Mucosa of descending colon (tissue), 3 donors: ENCODE measurements at places on chromosomes 6 and 20. TPM values are rescaled to one million over a fixed set of nuclear protein-coding genes. Genes with fewer than 3 reads are reported as not detected.

GRCh38 chr6:128410584-128410983 is 109.8 kb downstream of the PTPRK start:
- peak; percentile 46 for DNase-seq

DNA sequence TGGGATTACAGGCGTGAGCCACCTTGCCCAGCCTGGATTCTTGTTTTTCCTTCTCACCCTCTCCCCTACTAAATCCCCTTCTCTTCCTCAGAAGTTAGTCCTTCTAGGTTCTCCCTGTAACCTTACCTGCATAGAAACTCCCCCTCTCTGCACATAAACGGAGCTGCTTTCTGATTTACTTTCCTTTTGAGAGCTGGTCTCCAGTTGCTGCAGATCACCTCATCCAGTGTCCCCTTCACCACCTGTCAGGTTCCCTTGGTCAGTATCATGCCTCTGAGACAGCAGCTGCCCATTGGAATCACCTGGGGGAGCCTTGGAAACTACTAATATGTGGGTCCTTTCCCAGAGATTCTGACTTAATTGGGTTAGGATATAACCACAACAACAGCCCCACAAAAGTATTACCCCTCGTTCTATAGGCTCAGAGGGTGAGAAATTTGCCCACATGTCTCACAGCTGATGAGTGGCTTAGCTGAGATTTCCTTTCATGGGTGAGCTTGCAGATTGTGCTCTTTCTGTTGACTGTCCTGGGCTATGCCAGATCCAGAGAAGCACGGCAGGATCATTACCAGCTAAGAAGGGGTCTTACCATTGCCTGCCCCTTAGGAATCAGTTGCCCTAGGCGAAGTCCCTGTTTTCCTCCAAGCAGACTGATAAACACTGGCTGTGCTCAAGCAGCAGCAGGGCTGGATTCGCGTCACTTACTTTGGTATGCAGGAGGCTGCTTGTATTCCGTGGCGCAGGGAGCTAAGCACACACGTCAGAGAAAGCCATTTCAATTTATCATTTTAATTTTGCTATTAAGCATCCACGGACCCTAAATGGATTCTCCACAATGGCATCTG is 51.3 kb downstream of the AKAP12 start:
- DNase-seq: peak; percentile 24

- no peak for DNase-seq
Observed at GRCh38 chr6:137681445-137682009, 185.5 kb upstream of the TNFAIP3 start.

DNA sequence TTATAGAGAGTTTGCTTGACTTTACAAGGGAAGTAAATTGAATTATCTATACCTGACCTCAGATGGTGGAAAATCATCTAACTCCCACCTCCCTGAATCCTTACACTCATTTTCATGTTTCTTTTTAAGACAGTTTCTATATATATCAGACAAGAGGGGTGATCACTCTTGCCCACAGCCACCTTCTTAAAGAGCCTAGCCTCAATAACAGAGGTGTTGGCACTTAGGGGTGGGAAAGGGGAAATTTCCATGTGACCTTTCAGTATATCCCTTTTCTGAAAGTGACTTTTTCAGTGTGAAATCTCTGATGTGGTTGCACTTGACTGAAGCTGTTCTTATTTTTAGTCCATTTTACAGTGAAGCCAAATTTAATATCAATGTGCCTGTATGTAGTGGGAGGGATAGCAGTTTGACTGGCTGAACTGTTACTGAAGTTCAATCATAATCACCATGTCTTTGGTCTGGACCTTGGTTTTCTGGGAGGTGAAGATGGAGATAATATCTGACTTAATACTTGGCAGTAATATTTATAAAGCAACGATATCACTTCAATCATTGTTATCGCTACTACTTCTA is 141.3 kb downstream of the MAP3K7 start:
- DNase-seq: no peak

The KHDC1L gene
- not detected for total RNA-seq

The GSTA2 gene
- total RNA-seq: not detected
